Activated CD8-positive, alpha-beta memory T cell treated with anti-CD3 and anti-CD28 coated beads, Interleukin-2, amount 10 ng/mL, durations not matched to agents 7 days and 5 days (primary cell): ENCODE measurements at places on chromosomes 5 and 9. TPM values are rescaled to one million over a fixed set of nuclear protein-coding genes. Genes with fewer than 3 reads are reported as not detected.

GRCh38 chr9:36827593-36827992, 206.5 kb downstream of the PAX5 start:
- no peak overlapping the region for H3K4me3 ChIP-seq
- H3K36me3 ChIP-seq: no peaks in the 10 kb centered on the region
- H3K27me3 ChIP-seq: peaks cover 14% of the 10 kb centered on the region
- no peaks in the 10 kb centered on the region for H3K4me1 ChIP-seq
- DNase-seq: no peak
- no peak overlapping the region for H3K27ac ChIP-seq

DNA sequence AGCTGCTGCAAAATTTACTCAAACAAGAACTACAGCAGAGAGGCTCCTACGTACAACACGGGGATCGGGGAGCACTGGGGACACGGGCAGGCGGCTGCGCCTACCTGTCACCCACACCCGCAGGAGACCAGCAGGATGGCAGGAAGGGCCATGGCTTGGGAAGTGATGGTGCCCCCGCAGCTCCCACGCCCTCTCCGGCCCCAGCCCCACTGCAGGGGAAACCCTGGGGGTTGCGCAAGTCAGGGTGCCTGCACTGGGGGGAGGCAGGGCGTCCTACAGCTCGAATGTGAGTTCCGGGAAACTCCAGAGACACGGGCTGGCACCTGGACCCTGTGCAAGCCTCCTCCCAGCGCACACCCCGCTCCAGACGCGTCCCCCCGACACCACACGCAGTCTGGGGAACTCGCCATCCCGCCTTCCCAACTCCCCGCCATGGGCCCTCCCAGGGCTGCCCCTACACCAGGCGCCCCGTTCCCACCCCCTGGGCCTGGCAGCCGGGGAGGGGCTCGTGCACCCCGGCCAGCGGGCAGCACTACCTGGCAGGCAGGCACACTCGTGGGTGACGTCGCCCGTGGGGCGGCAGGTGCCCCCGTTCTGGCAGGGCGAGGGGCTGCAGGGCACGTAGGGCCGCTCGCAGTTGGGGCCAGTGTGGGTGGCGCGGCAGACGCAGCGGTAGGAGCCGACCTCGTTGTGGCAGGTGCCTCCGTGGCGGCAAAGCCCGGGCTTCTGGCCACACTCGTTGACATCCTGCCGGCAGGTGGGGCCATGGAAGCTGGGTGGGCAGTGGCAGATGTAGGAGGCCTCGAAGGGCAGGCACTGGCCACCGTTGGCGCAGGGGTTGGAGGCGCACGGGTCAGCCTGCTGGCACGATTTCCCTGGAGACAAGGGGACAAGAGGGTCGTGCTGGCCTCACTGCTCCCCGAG, 23.3 kb downstream of the NOTCH1 start:
- no peaks in the 10 kb centered on the region for H3K27me3 ChIP-seq
- no peaks in the 10 kb centered on the region for H3K4me1 ChIP-seq
- H3K4me3 ChIP-seq: no peak overlapping the region
- H3K27ac ChIP-seq: no peak overlapping the region
- no peak for DNase-seq
- peaks cover 2% of the 10 kb centered on the region for H3K36me3 ChIP-seq

DNA sequence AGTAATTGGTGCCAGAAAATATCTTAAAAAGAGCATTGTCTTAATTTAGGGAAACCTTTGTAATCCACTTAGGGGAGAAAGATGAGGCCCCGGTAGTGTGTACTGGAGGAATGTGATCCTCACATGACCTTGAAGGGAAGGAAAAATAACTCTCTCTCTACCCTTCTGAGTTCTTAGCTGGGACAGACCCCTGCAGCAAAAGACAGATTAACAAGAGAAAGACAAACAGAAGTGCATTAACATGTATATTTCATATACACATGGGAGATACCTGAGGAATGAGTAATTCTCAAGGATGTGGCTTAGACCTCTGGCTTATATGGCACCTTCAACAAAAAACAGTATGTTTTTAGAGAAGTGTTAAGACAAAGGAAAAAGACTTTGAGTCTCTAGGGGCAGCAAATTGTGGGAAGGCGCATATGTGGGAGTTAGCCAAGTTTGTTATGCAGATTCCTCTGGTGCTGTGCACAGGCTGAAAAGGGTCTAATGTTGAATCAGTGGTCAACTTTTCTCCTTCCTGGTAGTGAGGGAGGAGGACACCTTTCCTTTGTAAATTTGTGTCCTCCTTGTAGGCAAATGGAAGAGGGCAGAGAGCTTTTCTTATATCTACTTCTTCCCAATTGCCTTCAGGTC, 138.8 kb downstream of the LRRC70 start:
- no peaks in the 10 kb centered on the region for H3K4me1 ChIP-seq
- peaks cover 36% of the 10 kb centered on the region for H3K27me3 ChIP-seq
- H3K4me3 ChIP-seq: no peak overlapping the region

- H3K4me1 ChIP-seq: peaks cover 88% of the 10 kb centered on the region
- peak overlapping the region; percentile 87 for H3K27ac ChIP-seq
- peak overlapping the region; percentile 68 for H3K4me3 ChIP-seq
- DNase-seq: no peak
- H3K36me3 ChIP-seq: peaks cover 20% of the 10 kb centered on the region
Observed at GRCh38 chr5:119274767-119275130, 81.1 kb upstream of the TNFAIP8 start.

DNA sequence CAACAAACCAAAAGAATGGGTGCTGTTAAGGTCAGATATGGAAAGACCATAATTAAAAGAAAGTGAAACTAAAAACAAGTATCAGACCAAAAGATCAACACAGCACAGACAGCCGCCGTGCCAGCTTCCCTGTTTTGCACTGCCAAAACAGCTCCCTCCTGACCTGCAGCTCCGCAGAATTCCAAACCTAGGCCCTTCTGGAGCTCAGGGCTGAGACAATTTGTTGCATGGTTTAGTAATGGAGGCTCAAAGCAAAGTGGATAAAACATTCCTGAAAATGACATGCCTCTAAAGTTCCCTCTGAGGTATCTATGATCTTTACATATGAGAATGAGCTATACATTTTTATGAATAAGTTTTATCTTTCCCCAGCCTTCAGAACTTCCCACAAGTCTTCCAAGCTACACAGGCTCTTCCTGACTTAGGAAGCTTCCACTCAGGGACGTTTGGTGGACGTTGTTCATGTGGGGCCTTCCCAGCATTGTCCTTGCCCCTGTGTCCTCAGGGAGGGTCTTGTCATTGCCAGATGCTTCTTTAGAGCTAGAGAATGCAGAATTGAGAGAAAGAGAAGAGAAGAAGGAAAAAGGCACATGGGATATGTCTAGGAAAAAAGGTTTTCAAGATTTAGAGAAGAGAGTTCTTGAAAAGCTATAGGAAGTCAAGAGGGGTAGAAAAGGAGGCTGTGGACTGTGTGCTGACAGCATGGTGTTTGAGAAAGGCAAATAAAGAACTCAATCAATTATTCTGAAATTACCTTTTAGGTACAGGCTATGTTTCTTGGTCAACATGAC, 28.4 kb upstream of the SSBP2 start:
- H3K4me1 ChIP-seq: peaks cover 17% of the 10 kb centered on the region
- H3K27ac ChIP-seq: peak overlapping the region; percentile 87
- peak; percentile 63 for DNase-seq
- no peaks in the 10 kb centered on the region for H3K27me3 ChIP-seq

GRCh38 chr5:132498686-132499271, 8.2 kb upstream of the IRF1 start:
- no peak for DNase-seq
- peak overlapping the region; percentile 62 for H3K27ac ChIP-seq
- H3K4me3 ChIP-seq: no peak overlapping the region
- peaks cover 57% of the 10 kb centered on the region for H3K4me1 ChIP-seq

- no peaks in the 10 kb centered on the region for H3K4me1 ChIP-seq
- peaks cover 28% of the 10 kb centered on the region for H3K27me3 ChIP-seq
- no peak overlapping the region for H3K27ac ChIP-seq
- no peak overlapping the region for H3K4me3 ChIP-seq
- H3K36me3 ChIP-seq: no peaks in the 10 kb centered on the region
- no peak for DNase-seq
Observed at GRCh38 chr5:138476918-138477317, 11.6 kb downstream of the EGR1 start.

GRCh38 chr5:120823328-120823727, 359.2 kb downstream of the PRR16 start:
- H3K4me1 ChIP-seq: no peaks in the 10 kb centered on the region
- H3K27me3 ChIP-seq: no peaks in the 10 kb centered on the region
- DNase-seq: no peak
- no peak overlapping the region for H3K4me3 ChIP-seq
- H3K36me3 ChIP-seq: no peaks in the 10 kb centered on the region

DNA sequence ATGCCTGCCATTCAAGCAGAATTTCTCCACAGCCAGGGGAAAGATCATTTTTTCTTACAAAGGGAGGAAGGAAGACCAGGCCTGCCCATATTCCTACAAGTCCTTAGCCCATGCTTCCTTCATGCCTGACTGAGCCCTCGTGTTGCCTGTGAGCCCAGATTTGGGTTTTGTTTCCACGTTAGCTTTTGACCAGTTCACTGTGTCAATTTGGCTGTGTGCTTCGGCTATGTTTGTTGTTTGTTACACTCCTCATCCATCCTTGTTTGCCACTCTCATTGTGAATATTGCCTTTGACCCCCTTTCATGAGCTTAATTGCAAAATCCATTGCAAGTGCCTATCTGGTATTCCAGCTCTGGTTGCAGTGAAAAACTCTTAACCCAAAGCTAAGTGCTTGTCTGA, 84.7 kb upstream of the RIOK2 start:
- DNase-seq: no peak
- no peak overlapping the region for H3K4me3 ChIP-seq
- no peaks in the 10 kb centered on the region for H3K4me1 ChIP-seq
- H3K27ac ChIP-seq: no peak overlapping the region

GRCh38 chr5:14816999-14817761, 54.4 kb downstream of the ANKH start:
- peaks cover 6% of the 10 kb centered on the region for H3K36me3 ChIP-seq
- H3K4me3 ChIP-seq: no peak overlapping the region
- H3K4me1 ChIP-seq: peaks cover 44% of the 10 kb centered on the region

DNA sequence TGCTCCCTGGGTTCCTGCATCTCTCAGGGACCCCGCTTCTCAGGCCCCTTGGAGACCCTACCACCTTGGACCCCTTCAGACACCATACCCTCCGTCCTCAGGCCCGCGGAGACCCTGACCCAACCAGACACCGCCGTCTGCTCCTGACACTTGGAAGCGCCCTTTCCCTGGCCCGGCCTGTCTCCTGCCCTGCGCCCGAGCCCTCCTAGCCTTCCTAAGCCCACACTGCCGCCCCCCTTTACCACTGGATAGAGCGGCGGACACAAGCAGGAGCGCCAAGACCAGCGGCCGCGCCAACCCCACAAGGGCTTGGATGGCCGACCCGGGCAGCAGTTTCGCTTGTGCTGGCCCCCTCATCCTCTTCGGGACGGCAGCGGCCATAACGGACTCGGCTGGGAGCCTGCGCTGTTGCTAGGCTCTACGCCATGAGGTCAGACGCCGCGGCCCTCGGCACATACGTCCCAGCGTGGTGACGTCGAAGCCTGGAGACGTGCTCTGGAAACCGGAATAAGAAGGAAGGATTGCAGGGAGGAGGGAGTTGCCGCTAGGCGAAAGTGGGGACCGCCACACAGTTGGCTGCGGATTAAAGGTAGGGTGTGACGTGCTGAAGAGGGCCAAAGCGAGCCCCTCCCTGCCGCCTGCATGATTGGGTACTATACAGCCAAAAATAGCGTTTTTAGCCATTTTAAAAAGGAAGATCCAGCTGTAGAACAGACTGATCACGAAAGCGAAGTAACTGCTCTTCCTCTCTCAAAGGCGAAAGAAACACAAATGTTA, at the start of gene C5orf15:
TSS of gene C5orf15 (minus strand) at position 422 of the 777 bp plus-strand sequence. CDS start at position 381, 41 bp downstream.
- H3K36me3 ChIP-seq: peaks cover 41% of the 10 kb centered on the region
- DNase-seq: peak; percentile 97
- peak within 1 kb of the TSS; percentile 96 for H3K27ac ChIP-seq
- H3K4me3 ChIP-seq: peak within 1 kb of the TSS; percentile 98
- no peaks in the 10 kb centered on the region for H3K27me3 ChIP-seq

GRCh38 chr5:151585970-151586369, 5.2 kb downstream of the FAT2 start:
- no peaks in the 10 kb centered on the region for H3K36me3 ChIP-seq
- H3K4me1 ChIP-seq: no peaks in the 10 kb centered on the region
- no peak for DNase-seq
- H3K4me3 ChIP-seq: no peak overlapping the region

DNA sequence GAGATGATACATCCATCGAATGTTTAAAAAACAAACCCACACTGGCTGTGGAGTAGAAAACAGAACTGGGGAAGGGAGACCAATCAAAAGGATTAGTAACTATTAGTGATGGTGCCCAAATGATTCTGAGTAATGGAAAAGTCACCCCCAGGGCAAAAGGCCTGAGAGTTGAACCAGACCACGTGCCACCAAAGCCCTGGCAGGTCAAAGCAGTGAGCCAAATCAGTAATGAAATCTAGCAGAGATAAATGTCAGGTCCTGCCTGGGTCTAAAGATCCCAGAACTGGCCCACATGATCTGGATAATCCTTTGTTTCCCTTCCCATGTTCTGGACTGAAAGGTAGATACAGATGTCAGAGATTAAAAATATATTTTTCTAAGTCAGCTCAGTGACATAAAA, 9.4 kb downstream of the OTULINL start:
- DNase-seq: no peak
- peaks cover 85% of the 10 kb centered on the region for H3K4me1 ChIP-seq
- H3K36me3 ChIP-seq: peaks cover 22% of the 10 kb centered on the region
- H3K4me3 ChIP-seq: no peak overlapping the region
- no peaks in the 10 kb centered on the region for H3K27me3 ChIP-seq
- H3K27ac ChIP-seq: peak overlapping the region; percentile 52

GRCh38 chr5:11684607-11685006, 219.6 kb downstream of the CTNND2 start:
- no peak for DNase-seq
- H3K4me3 ChIP-seq: no peak overlapping the region
- H3K27ac ChIP-seq: no peak overlapping the region
- no peaks in the 10 kb centered on the region for H3K4me1 ChIP-seq
- H3K36me3 ChIP-seq: no peaks in the 10 kb centered on the region

DNA sequence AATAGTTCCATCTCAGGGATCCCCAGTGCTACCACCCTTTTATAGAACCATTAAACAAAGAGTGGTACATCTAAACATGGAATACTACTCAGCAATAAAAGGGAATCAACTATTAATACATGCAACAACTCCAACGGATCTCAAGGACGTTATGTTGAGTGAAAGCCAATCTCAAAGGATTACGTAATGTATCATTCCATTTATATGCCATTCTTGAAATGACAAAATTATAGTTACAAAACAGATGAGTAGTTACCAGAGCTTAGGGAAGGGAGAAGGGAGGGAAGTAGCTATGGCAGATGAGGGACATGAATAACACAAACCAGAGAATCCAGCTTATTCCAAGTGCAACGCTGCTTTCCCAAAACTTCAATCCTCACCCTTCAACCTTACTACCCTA, 69.5 kb downstream of the ACTL7B start:
- peaks cover 3% of the 10 kb centered on the region for H3K27me3 ChIP-seq
- DNase-seq: no peak
- no peak overlapping the region for H3K27ac ChIP-seq

- H3K36me3 ChIP-seq: no peaks in the 10 kb centered on the region
- no peak overlapping the region for H3K27ac ChIP-seq
- no peak overlapping the region for H3K4me3 ChIP-seq
- no peaks in the 10 kb centered on the region for H3K4me1 ChIP-seq
- peaks cover 36% of the 10 kb centered on the region for H3K27me3 ChIP-seq
- DNase-seq: no peak
Observed at GRCh38 chr9:68760674-68761333, 55.8 kb downstream of the PIP5K1B start.

The C5orf34 gene
- total RNA-seq: 7.0 TPM

The NREP gene
- total RNA-seq: 7.0 TPM

The SLC12A2 gene
- total RNA-seq: 13.7 TPM

The EGFLAM gene
- not detected for total RNA-seq

The LVRN gene
- total RNA-seq: 0.09 TPM

The BSPRY gene
- total RNA-seq: 6.0 TPM

The STPG3 gene
- not detected for total RNA-seq

The MARCHF3 gene
- total RNA-seq: 1.6 TPM
